Breast epithelium (tissue), 4 donors: ENCODE measurements at places on chromosomes 7 and 10.

GRCh38 chr10:126216632-126216961, 171.7 kb downstream of the ADAM12 start:
- DNase-seq, result no peak

DNA sequence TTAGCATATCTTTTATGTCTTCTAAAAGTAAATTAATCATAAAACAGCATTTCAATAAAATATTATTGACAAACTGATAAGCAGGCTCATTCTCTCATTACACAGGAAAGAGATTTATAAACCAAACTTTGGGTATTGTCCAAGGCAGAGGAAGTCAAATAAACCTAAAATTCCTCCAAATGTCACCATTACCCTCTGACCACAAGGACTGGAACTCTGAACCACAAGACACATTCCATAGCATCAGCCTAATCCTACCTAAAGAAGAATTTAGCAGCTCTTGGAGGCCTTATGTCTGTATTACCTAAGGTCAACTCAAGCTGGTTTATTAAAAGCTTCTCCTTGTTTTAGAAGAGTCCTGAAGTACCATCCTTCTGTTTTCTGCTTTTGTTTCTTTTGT, 82.4 kb upstream of the SLC13A1 start:
- DNase-seq, result no peak

- DNase-seq, result no peak
These were observed 62.5 kb downstream of the MCU start for GRCh38 chr10:72754275-72755032.

- peak; percentile 64 for DNase-seq
These were observed at the start of gene MICALL2 for GRCh38 chr7:1458683-1459511. TSS of gene MICALL2 (minus strand) at chr7:1459470. CDS start at chr7:1459326, 144 bp downstream.
